ENCODE measurements at places on chromosomes 7 and 10. TPM values are rescaled to one million over a fixed set of nuclear protein-coding genes. Genes with fewer than 3 reads are reported as not detected.

The SEMA3A gene
- 52.1 TPM for total RNA-seq

The TUBB8 gene
- not detected for total RNA-seq

The SFRP4 gene
- total RNA-seq = 95.2 TPM

The LIPN gene
- total RNA-seq = not detected

The CACNA2D1 gene
- 134 TPM for total RNA-seq

The CCT6A gene
- total RNA-seq = 159 TPM

The ZFAND2A gene
- 12.2 TPM for total RNA-seq

The SLF2 gene
- 24.4 TPM for total RNA-seq

The PNPLA8 gene
- 23.2 TPM for total RNA-seq

The PSD gene
- 3.7 TPM for total RNA-seq

The CUBN gene
- 3.4 TPM for total RNA-seq

The IL15RA gene
- total RNA-seq = 5.0 TPM

The PRTFDC1 gene
- 15.8 TPM for total RNA-seq

The ACBD7 gene
- total RNA-seq = 0.83 TPM

The FAM180A gene
- 51.3 TPM for total RNA-seq

The FAM25C gene
- total RNA-seq = not detected

The ASAH2 gene
- total RNA-seq = 3.2 TPM

The MRLN gene
- not detected for total RNA-seq

The ZNF365 gene
- 6.0 TPM for total RNA-seq

The VAX1 gene
- total RNA-seq = not detected

The STEAP4 gene
- total RNA-seq = 5.9 TPM

The BAIAP2L1 gene
- total RNA-seq = 4.2 TPM

The TRIM24 gene
- 4.8 TPM for total RNA-seq

The CH25H gene
- total RNA-seq = 0.20 TPM

The GLUD1 gene
- total RNA-seq = 225 TPM

The RAPGEF5 gene
- 35.8 TPM for total RNA-seq

The ANXA8 gene
- total RNA-seq = not detected

The MKX gene
- total RNA-seq = not detected

The GHRHR gene
- not detected for total RNA-seq

The ANLN gene
- total RNA-seq = 11.5 TPM

The INHBA gene
- 67.4 TPM for total RNA-seq

The OR9A2 gene
- not detected for total RNA-seq

The SFXN3 gene
- 97.7 TPM for total RNA-seq

The NRG3 gene
- total RNA-seq = not detected

The PAX4 gene
- not detected for total RNA-seq

The HTRA1 gene
- 591 TPM for total RNA-seq

The GPRIN2 gene
- total RNA-seq = not detected

The HOXA5 gene
- 1.2 TPM for total RNA-seq

The C10orf67 gene
- total RNA-seq = not detected

The HTR5A gene
- not detected for total RNA-seq

The SRRM3 gene
- 0.26 TPM for total RNA-seq

The WDFY4 gene
- not detected for total RNA-seq

The SPDYE6 gene
- not detected for total RNA-seq

The MSMB gene
- not detected for total RNA-seq

The TRA2A gene
- total RNA-seq = 24.2 TPM

The HOXA1 gene
- total RNA-seq = 0.52 TPM

The SPACDR gene
- total RNA-seq = 0.96 TPM

The GBX1 gene
- total RNA-seq = not detected

The CALML3 gene
- not detected for total RNA-seq

The SOSTDC1 gene
- total RNA-seq = not detected

The DDC gene
- total RNA-seq = not detected

The GPR15LG gene
- total RNA-seq = not detected

The MACROH2A2 gene
- 4.6 TPM for total RNA-seq

The LDB3 gene
- 0.96 TPM for total RNA-seq

The FKBP6 gene
- total RNA-seq = not detected
